Uterus (tissue), 4 donors: ENCODE measurements at places on chromosomes 5 and 9. TPM values are rescaled to one million over a fixed set of nuclear protein-coding genes. Genes with fewer than 3 reads are reported as not detected.

- DNase-seq, result no peak
Measured at GRCh38 chr9:33381231-33381791, 21.1 kb downstream of the AQP7 start.

- DNase-seq, result no peak
Measured at GRCh38 chr5:40985501-40985900, 76.2 kb downstream of the C7 start.

DNA sequence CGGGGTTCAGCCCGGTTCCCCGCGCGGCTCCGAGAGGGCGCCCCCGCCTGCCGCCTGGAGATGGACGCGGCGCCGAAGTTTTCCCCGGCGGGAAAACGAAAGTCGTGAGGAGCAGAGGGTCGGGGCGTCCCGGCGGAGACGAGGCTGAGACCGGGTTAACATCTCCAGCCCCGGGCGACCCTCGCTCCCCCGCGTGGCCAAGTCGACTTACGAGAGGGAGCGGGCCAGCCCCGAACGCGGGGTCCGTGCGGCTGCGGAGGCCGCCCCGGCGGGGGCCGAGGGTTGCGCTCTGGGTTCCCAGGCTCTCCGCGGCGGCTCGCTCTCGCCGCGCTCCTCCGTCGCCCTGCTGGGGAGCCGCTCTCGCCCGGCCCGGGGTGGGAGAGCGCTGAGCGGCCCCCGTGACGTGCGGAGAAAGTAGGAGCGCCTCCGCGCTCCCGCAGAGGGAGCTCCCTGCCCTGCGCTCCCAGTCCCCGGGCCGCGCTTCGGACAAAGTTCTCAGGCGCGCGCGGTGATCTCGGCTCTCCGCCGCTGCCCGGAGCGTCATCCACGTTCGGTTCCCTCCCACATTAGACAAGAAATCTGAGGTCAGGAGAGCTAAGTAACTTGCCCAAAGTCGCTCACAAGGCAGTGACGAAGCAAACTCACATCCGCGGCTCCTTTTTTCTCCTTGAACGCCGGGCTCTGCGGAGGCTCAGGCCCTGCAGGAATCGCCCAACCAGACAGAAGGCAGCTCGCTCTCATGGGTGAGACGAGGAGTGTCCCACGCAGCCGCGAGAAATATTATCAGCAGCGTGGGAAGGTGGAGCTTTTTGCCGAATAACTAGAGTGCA, 1.2 kb upstream of the GCNT4 start:
- DNase-seq, result peak; percentile 44

DNA sequence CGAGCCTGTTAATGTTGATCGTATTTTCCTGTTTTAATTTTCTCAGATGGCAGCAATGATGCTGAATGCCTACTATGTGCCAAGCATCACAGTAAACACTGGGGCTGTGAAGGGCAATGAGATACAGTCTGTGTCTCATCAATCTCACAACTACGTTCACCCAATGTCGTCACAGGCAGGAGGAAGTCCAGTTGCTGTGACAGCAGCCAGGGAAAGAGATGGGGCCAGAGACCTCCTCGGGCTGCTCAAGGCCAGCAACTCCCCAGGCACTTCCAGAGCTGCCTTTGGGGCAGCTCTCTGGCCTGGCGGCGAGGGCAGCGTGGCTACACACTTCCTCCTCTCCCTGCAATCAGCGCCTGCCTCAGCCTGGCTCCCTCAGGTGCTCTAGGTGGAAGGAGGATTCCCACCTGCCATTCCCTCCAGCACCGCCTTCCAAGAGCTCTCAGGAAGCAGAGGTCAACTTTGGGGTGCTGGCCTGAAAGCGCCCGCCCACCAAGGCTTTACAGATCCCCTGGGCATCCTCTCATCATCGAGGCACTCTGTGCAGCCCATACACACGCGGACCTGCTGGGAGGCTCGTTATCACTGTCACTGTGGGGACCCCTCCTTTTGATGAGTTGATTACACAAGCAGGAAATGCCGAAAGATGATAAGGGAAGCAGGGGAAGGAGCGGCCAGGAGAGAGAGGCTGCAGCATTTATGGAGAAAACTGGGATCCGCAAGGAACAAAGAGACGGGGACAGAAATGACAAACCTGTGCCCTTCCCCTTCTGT, 159.2 kb downstream of the ZDHHC21 start:
- no peak for DNase-seq

- no peak for DNase-seq
Measured at GRCh38 chr5:128633901-128634300, 95.9 kb upstream of the FBN2 start.

GRCh38 chr5:141494761-141495452, 6.0 kb downstream of the PCDHGC5 start:
- no peak for DNase-seq

DNA sequence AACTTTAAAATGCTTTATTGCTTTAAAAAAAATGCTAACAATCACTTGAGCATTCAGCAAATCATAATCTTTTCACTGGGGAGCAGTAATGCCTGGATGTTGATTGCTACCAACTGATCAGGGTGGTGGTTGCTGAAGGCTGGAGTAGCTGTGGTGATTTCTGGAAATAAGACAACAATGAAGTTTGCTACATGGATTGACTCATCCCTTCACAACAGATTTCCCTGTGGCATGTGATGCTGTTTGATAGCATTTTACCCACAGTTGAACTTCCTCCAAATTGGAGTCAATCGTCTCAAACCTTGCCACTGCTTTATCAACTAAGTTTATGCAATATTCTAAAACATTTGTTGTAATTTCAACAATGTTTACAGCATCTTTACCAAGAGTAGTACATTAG, 83.3 kb downstream of the MLLT3 start:
- no peak for DNase-seq

- no peak for DNase-seq
Measured at GRCh38 chr5:41161271-41161670, 52.1 kb downstream of the C6 start.

- no peak for DNase-seq
Measured at GRCh38 chr5:134022333-134022732, 17.6 kb upstream of the VDAC1 start.

DNA sequence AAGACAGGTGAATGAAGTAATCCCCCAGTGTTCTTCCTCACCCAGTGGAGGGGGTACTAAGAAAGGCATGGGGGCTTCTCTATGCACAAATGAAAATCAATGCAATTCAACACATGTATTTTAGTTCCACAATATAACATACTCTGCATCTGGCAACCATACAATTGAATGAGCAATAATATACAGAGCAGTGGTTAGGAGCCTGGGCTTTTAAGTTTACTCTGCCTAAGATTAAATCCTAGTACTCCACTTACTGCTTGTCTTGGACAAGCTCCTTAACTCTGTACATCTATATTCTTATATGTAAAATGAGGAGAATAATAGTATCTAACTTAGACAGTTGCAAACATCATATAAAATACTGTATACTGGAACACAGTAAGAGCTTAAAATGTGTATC, 195.4 kb upstream of the TRIM32 start:
- no peak for DNase-seq

DNA sequence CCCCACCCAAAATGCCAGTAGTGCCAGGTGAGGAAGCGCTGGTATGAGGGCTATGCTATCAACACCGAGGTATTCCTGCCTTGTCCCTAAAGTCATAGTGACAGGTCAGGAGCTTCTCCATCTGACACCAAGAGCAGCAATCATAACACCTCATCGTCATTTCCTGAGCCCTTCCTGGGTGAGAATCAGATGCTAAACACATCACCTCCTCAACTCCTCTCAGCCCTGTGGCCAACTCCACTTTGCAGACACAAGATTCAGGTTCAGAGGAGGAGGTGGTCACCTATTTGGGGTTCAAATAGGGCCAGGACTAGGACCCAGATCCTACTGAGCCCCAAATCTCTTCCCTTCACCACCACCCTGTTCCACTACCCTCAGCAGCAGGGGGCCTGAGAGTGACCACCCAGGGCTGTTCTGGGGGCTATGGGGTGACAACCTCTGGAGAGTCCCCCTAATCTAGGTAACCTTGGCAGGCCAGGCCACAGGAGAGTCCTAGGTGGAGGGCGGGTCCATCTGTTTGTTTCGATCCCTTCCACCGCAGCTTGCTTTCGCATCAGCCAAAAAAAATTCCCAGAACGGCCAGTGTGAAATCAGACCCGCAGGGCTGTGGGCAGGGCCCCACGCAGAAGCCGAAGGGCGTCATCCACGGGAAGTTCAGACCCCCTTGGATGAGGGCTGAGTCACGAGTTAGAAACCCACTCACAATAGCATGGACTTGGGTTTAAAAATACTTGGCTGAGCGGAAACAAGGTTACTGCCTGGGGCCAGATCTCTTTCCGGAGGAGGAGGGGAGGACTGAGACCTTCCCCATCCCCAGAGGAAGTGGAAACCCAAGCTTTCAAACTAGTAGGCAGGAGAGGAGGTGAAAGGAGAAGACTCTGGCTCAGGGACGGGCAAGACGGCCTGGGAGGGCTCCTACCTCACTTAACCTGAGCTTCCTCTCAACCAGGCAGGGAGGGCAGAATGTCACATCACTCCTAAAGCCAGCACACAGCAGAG, 8.7 kb downstream of the STK10 start:
- DNase-seq, result no peak

- DNase-seq, result no peak
Measured at GRCh38 chr9:113562653-113563381, 99.3 kb downstream of the RGS3 start.

- DNase-seq, result no peak
Measured at GRCh38 chr5:75656311-75657003, 45.2 kb downstream of the ANKDD1B start.

- no peak for DNase-seq
Measured at GRCh38 chr5:176535664-176536131, 1.5 kb downstream of the RNF44 start.

DNA sequence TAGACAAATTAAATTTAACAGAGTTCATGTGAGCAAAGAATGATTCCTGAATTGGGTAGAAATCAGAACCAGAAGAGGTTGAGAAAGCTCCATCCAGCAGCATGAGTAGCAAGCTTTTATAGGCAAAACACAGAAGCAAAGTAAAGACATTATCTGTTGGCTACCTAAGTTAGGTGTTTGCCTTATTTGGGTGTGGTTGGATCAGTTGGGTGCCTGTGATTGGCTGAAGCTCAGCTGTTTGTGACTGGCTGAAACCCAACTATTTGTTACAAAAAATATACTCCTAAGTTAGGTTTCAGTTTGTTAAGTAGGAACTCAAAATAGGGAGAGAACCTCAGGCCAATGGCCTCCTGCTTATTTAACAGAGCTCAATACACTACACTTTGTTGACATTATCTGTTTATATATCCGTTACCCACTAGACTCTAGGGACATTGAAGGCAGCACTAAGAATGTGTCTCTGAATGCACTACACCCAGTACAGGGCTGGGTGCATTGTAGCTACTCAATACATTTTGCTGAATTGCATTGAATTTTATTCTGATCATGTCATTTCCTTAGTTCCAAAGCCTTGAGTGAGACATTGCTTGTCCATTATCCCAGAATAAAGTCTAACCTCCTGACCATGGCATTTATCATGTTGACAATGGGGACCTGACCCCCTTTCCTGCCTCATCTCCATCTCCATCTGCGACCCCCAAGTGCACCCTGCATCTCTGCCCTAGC, 98.7 kb downstream of the CCDC192 start:
- DNase-seq, result no peak

- no peak for DNase-seq
Measured at GRCh38 chr5:122404653-122405362, 92.8 kb downstream of the SNCAIP start.

The F2RL2 gene
- 1.3 TPM for total RNA-seq

The TRPM3 gene
- 8.4 TPM for total RNA-seq

The LCN1 gene
- not detected for total RNA-seq

The FAM153A gene
- total RNA-seq, result not detected

The TTC39B gene
- total RNA-seq, result 17.7 TPM

The PCDHA2 gene
- not detected for total RNA-seq

The GPR150 gene
- total RNA-seq, result not detected

The GFI1B gene
- not detected for total RNA-seq
